Smooth muscle cell of the coronary artery (primary cell): ENCODE measurements at places on chromosomes 1 and 21. TPM values are rescaled to one million over a fixed set of nuclear protein-coding genes. Genes with fewer than 3 reads are reported as not detected.

SFN gene
- 0.23 and 2.3 TPM in 2 replicates for total RNA-seq

MRPS21 gene
- 84.2 and 132 TPM in 2 replicates for total RNA-seq

DMRTA2 gene
- total RNA-seq: 0.08 TPM in 1 of 2 replicates, not detected in the other

TMPRSS2 gene
- not detected in 2 replicates for total RNA-seq

GPR37L1 gene
- total RNA-seq: under 0.01 and 0.12 TPM in 2 replicates

NTMT2 gene
- total RNA-seq: not detected in 2 replicates

PGD gene
- 61.6 and 114 TPM in 2 replicates for total RNA-seq

FAM72C gene
- total RNA-seq: 0.12 and 0.23 TPM in 2 replicates

OPTC gene
- not detected in 2 replicates for total RNA-seq

SAMD11 gene
- 0.23 and 4.4 TPM in 2 replicates for total RNA-seq

TSNAX gene
- total RNA-seq: 23.9 and 29.2 TPM in 2 replicates

TSACC gene
- total RNA-seq: not detected in 2 replicates

GBP1 gene
- 12.5 and 18.7 TPM in 2 replicates for total RNA-seq

S100A5 gene
- total RNA-seq: not detected in 2 replicates

HSPG2 gene
- total RNA-seq: 81.3 and 717 TPM in 2 replicates

ROR1 gene
- 7.4 and 15.1 TPM in 2 replicates for total RNA-seq

SPATA45 gene
- not detected in 2 replicates for total RNA-seq

SLC25A44 gene
- 4.1 and 6.8 TPM in 2 replicates for total RNA-seq

PCBP3 gene
- 10.8 TPM in 1 of 2 replicates, not detected in the other for total RNA-seq

IFNGR2 gene
- 55.5 and 79.7 TPM in 2 replicates for total RNA-seq

IL6R gene
- 1.1 and 12.5 TPM in 2 replicates for total RNA-seq

VCAM1 gene
- 6.6 and 31.3 TPM in 2 replicates for total RNA-seq

COL11A1 gene
- total RNA-seq: 0.45 and 6.7 TPM in 2 replicates

NR0B2 gene
- total RNA-seq: not detected in 2 replicates

NPHS2 gene
- not detected in 2 replicates for total RNA-seq

LCE1C gene
- not detected in 2 replicates for total RNA-seq

ARHGEF11 gene
- 19.8 and 24.9 TPM in 2 replicates for total RNA-seq

ADCY10 gene
- total RNA-seq: under 0.01 and 0.12 TPM in 2 replicates

DYNLT4 gene
- total RNA-seq: 0.45 TPM in 1 of 2 replicates, not detected in the other

NEK2 gene
- total RNA-seq: 0.70 and 6.5 TPM in 2 replicates

GLIS1 gene
- total RNA-seq: 0.23 and 0.30 TPM in 2 replicates

UTS2 gene
- total RNA-seq: not detected in 2 replicates

SYCP1 gene
- total RNA-seq: not detected in 2 replicates

CCDC24 gene
- total RNA-seq: 2.2 and 3.1 TPM in 2 replicates

OR14K1 gene
- total RNA-seq: not detected in 2 replicates

B4GALT2 gene
- total RNA-seq: 64.8 and 105 TPM in 2 replicates

RYR2 gene
- under 0.01 TPM in 1 of 2 replicates, not detected in the other for total RNA-seq

HSD3B2 gene
- not detected in 2 replicates for total RNA-seq

LAMB3 gene
- 5.6 and 20.8 TPM in 2 replicates for total RNA-seq

ZBTB7B gene
- total RNA-seq: 9.1 and 14.1 TPM in 2 replicates

SLC2A5 gene
- total RNA-seq: 1.1 and 23.5 TPM in 2 replicates

USF1 gene
- 83.1 and 162 TPM in 2 replicates for total RNA-seq

PLA2G2C gene
- total RNA-seq: not detected in 2 replicates

AADACL4 gene
- total RNA-seq: not detected in 2 replicates

CELF3 gene
- total RNA-seq: not detected in 2 replicates

HMCN1 gene
- 79.2 and 133 TPM in 2 replicates for total RNA-seq

C1orf53 gene
- 3.6 and 3.9 TPM in 2 replicates for total RNA-seq

WNT9A gene
- 0.23 and 0.70 TPM in 2 replicates for total RNA-seq

SPATA1 gene
- 0.15 TPM in 1 of 2 replicates, not detected in the other for total RNA-seq

ANGPTL1 gene
- 2.8 and 5.6 TPM in 2 replicates for total RNA-seq

NKAIN1 gene
- total RNA-seq: 0.08 TPM in 1 of 2 replicates, not detected in the other

LCE1F gene
- total RNA-seq: not detected in 2 replicates

LCA5L gene
- 0.35 and 0.75 TPM in 2 replicates for total RNA-seq

OR2L8 gene
- not detected in 2 replicates for total RNA-seq

DENND1B gene
- 4.4 and 6.4 TPM in 2 replicates for total RNA-seq

ARHGEF16 gene
- total RNA-seq: 0.23 TPM in 1 of 2 replicates, not detected in the other

PTGFR gene
- 7.8 and 58.9 TPM in 2 replicates for total RNA-seq

OR6N2 gene
- not detected in 2 replicates for total RNA-seq

OR2T29 gene
- total RNA-seq: not detected in 2 replicates
